ENCODE measurements at places on chromosomes 7 and 10.

DNA sequence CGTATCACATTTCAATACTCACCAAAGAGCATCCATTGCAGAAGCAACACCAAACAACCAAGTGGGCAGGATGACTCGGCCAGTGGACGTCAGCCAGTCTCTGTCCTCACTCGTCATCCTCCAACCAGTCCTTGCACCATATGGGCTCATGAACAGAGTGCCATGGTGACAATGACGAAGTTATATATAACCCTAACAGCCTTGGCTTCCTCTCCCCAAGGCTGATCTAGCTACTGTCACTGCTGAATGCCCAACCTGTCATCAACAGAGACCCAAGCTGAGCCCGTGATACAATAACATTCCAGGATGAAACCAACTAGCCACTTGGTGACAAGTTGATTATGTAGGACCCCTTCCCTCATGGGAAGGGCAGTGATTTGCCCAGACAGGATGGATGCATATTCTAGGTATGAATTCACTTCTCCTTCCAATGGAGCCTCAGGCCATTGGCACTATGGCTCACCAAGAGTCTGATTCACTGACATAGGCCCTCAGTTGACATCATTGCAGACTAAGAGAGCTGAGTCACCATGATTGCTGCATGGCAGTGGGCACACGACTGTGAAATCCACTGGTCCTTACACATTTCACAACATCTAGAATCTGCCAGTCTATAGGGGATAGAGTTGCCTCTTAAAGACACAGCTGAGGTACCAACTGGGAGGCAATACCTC, 26.3 kb upstream of the PPIF start:
- no peak for DNase-seq

- no peak for DNase-seq
These were observed 778.3 kb upstream of the SORCS1 start for GRCh38 chr10:107942826-107943225.

DNA sequence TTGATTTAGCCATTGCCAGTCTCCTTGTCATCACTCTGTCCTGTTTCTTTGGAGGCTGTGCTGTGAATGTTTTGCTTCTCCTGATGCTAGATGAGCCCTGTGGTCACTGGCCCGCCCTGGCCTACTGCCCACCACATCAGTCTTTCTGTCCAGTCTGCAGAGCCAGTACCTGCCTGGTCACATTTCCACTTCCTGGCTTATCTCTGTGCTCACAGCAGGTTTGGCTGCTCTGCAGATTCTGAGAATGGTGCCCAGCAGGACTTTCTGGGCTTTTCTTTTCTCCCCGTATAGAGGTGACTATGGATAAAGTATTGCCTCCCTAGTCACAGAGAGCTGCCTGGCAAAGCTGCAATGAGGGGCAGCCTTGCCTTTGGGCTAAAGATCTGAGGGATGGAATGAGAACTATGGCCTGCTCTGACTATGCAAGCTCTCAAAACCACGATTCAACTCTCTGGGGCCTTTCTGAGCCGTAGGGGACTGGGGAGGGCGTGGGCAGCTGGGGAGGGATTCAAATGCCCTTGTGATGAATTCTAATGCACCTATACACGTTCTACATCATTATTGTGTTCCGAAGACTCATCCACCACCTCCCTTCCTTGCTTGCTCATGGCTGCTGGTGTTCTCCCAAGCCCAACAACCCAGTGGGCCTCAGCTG, 410.4 kb upstream of the NPVF start:
- no peak for DNase-seq

GRCh38 chr10:52759154-52759553, 13.4 kb downstream of the MBL2 start:
- no peak for DNase-seq

DNA sequence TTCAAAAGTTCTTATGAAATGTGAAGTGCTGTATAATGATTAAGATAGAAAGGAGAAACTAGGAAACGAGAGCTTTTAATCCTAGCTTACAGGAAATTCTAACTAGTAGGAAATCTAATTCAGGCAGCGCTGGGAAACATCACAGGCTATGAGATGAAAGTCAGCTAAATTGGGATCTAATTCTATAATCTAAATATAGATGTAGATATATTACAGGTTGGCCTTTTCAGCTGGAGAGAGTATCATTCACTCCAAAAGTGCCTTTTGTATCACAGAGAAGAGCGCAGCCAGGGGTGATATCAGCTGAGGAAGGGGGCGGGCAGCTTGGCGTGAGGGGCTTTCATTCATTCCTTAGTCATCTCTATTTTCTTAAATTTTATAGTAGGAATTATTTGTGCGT, 157.0 kb downstream of the CUX1 start:
- DNase-seq, result no peak

DNA sequence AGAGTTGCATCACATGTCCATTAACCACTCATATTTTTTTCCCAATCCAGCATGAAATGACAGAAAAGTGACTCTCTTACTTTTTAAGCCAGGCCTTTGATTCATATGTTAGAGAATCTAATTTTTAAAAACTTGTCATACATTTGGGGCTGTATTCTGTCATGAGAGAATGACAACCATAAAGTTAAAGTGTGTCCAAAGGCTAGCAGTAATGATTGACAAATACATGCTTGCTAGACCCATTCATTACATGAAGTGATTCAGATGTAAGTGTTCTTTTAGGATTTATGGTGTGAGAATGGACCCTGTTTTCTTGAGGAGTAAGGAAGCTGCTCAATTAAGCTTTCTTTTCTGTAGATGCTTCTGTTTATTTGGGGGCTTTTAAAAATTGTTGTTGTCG, 75.4 kb downstream of the CSTF2T start:
- no peak for DNase-seq

GRCh38 chr7:26686448-26686981, 177.9 kb downstream of the SKAP2 start:
- no peak for DNase-seq

DNA sequence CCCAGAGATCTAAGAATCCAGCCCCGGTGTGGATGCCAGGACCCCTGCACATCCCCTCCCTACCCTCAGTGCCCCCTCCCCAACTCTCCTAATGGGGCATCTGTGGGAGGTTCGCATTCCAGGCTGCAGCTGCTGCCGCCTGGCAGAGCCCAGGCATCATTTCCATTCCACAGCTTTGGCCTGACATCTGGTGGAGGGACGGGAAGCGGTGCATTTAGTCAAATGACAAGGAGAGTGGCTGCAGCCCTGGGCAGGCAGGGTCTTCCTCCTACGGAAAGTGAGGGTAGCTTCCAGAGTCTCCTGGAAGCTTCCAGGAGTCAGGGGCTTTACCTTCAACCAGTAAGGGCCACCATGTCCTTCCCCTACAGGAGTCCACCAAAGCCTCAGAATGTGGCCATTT, 30.8 kb downstream of the PRLHR start:
- no peak for DNase-seq

GRCh38 chr7:29479301-29480200, 84.1 kb upstream of the PRR15 start:
- no peak for DNase-seq

DNA sequence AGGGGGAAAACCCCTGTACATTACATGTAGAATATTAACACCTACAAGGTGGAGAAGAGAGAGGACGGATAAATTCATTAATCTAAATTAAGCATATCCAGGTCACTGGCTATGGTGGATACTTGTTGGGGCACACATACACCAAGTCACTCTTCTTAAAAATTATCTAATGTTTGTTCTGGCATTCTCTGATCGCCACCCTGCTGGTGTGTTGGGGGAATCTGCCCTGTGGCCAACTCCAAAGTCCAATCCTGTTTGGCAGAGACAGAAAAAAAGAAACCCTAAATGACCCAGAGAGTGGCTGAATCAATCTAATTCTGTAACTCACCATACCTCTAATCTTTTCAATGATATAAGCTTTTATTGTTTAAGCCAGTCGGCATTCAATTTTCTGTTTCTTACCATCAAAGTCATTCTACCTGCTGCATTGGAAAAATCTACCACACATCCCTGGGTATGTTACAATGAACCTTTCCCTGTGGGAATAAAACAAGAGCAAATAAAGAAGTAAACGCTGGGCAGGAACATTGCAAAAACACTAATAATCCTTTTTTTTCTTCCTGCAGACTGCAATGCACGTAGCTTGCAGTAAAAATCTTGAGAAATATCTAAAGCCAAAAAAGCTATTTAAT, 34.2 kb downstream of the ELMO1 start:
- no peak for DNase-seq

DNA sequence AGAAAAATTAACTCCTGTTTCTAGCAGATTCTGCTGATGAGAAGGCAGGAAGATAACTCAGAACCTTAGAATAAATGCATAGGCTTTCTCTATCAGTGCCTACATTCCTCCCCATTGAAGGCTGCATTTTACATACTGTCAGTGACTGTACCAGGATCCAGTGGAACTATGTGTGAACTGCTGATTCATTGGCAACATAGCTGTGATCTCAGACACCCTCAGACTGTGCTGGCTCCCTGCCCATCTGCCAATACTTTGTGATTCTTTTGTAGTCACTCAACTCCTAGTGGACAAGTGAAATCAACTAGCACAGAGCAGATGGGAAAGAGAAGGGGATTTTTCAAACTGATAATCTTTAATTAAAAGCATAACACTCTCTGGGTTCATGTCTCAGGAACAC, 375.8 kb downstream of the MDFIC start:
- no peak for DNase-seq

GRCh38 chr10:92845921-92846320, 2.4 kb upstream of the EXOC6 start:
- no peak for DNase-seq

- no peak for DNase-seq
These were observed 754 bp downstream of the SEMA3D start for GRCh38 chr7:85186083-85186520.

DNA sequence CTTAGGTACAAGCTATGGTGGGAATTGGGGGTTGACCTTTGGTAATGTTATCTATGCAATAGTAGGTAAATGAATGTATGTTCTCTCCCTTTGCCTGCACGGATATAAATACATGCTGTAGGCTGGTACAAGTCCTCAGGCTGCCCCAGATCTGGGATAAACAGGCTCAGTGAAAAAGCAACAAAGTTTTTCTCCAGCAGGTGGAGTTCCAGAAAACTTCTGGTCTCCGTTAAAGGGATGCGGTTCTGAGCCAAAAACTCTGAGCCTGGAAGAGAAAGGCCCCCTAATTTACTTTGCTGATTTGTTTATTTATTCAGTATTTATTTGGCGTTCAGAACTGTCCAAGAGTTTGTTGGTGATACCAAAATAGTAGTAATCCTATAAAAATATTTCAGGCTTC, 204.7 kb downstream of the ADRA2A start:
- no peak for DNase-seq

- no peak for DNase-seq
These were observed 137.5 kb upstream of the TCF7L2 start for GRCh38 chr10:112812586-112812985.
